Mesenchymal stem cell (in vitro differentiated cells and primary cell): ENCODE measurements at places on chromosomes 5 and 9.

DNA sequence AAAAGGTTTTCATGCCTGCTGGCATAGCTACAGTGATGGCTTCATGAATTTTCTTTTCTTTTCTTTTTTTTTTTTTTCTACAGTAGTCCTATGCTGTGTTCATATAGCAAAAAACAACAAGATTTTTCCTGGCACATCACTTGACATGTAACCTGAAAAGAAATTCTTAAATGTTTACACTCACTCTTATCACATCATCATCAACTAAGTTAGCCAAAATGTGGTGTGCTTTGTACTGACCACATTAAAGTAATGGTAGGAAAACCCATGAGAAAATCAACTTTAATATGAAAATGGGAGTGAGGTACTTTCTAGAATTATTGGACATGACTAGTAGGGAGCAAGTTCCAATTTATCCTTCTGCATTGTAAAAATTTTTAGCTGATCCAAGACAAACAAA, 146.7 kb downstream of the SSBP2 start:
- DNase-seq: no peak

DNA sequence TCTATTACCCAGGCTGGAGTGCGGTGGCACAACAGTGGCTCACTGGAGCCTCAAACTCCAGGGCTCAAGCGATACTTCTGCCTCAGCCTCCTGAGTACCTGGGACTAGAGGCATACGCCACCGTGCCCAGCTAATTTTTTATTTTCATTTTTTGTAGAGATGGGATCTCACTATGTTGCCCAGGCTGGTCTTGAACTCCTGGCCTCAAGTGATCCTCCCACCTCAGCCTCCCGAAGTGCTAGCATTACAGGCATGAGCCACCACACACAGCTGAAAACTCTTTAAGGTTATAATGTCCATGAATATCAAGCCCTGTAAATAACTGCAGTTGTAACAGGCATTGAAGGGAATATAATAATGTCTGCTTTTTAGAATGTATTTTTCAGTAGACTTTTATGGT, 271.2 kb downstream of the AOPEP start:
- DNase-seq: no peak

DNA sequence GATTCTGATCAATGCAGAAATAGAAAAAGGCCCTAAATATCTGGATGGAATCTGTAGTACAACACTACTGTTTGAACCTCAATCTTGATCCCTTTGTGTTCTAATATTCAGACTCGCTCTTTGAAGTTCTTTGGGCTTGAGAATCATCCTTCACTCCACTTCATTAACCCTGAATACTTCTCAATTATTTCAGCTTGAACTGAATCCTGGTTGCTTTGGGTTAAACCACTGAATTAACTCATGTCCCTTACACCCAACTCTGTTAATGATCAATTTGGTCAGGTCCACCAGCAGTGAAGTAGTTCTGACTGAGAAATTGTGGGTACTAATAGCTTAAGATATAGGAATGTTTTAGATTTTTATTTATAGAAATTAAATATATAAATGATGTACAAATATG, 1707.2 kb upstream of the ACO1 start:
- no peak for DNase-seq

DNA sequence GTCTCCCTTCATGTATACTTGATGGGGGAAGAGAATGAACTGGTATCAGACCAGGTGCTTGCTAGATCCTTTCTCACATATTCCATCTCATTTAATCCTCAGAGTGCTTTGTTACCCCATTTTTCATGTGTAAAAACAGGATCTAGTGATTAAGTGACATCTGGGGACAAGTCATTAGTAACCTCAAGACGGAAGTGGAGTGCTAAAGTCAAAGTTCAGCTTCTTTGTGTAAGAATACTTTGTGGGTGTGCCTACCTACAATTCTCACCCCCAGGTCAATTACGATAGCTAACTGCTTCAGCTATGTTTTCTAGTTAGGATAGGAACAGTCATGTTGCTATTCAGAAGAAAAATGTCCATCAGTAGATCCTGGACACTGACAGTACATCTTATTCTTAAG, 3.1 kb upstream of the FAM120AOS start:
- DNase-seq: no peak

- no peak for DNase-seq
Measured at GRCh38 chr5:19200251-19200650, 787.7 kb downstream of the CDH18 start.

DNA sequence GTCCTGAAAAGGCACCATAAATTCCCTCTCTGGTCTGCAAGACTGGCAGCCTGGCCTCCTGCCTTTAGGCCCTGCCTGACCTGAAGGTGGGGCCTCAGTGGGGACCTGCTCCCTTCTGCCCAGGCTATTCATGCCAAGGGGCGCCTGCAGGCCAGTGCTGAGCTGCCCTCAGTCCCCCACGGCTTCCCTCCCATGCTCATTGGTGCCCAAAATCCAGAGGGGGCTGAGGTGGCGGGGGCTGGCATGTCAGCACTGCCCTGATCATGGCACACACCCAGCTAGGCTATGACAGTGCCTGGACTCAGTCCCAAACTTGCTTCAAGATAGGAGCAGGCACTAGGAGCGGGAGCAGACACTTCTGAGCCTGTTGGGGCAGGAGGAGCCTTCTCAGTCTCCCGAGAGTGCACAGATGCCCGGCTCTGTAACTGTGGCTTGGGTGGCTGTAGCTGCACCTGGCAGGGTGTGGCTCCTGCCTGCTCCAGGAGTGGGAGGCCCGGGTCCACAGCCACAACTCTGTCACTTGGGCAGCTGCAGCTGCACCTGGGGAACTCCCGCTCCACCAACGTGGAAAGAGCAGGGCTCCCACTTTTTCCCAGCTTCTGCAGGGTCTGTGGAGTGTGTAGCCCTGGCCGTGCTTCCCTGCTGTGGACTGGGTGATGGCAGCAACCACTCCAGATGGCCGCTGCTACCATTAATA, 49.0 kb downstream of the NDUFAF2 start:
- no peak for DNase-seq

DNA sequence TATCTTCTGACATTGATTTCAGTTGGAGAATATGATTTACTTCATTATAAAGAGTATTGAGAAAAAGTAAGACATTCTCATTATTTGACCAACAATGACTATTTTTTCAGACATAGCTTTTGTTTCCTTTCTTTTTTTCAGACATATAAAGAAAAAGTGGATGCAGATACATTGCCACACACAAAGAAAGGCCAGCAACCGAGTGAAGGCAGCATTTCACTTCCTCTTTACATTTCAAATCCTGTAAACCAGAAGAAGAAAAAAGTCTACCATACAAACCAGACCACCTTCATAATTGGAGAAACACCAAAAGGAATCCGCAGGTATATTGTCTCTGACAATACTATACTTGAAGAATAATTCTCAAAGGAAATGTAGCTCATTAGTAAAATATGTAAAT, 128.9 kb downstream of the ERCC6L2 start:
- DNase-seq: no peak

GRCh38 chr5:74579215-74579614, 61.3 kb downstream of the ENC1 start:
- DNase-seq: no peak

GRCh38 chr9:23541976-23542375, 284.1 kb downstream of the ELAVL2 start:
- no peak for DNase-seq

DNA sequence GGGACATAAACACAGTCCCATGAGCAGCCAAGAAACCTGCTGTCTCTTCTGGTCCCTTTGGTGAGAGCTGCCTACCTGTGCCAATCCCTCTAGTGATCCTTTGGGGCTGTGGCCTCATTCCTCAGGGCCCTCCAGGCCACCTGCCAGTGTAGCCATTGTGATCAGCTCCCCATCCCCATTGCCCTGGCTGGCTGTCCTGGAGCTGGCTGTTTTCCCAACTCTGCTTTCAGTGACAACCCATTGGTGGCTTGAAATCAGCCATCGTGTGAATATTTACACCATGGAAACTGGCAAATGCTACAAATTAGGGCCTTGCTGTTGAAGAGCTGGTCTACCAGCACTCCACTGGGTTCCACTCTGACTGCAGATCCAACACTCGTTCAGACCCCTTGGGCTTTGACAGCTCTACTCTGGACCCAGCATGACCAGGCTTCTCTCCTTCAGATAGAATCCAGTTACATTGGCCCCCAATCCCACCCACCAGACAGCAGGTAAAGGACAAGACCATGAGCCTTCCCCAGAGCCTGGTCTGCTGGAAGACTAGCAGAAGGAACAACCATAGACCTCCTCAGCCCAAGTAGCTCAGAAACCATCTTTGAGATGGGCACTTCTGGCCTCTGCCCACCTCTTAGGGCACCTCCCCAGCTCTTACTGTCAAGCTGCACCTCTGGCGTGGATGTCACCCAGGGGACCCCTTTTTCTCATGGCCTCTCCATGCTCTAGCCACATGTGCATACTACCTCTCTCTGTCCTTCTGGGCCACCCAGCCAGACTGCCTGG, 69.2 kb upstream of the NEK6 start:
- no peak for DNase-seq

GRCh38 chr5:147522435-147522834, 12.6 kb upstream of the DPYSL3 start:
- no peak for DNase-seq

DNA sequence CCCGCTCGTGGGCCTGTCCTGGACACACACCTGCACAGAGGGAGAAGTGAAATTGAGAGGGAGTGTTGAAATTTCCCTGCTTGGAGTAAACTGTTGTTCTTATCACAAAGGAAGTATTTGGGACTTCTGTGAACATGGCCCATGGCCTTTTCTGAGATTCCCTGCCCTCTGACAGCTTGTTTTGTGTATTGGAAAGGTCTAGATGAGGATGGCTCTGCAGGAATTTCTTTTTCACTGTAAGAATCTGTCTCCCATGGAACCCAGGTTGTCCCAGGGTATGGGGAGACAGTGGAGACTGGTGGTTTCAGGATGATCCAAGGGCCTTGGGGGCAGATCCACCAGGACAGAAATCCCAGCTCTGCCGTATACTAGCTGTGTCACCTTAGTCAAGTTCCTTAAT, 121.8 kb downstream of the ARHGAP26 start:
- no peak for DNase-seq

GRCh38 chr5:150419630-150420270, 7.0 kb upstream of the CD74 start:
- DNase-seq: no peak

DNA sequence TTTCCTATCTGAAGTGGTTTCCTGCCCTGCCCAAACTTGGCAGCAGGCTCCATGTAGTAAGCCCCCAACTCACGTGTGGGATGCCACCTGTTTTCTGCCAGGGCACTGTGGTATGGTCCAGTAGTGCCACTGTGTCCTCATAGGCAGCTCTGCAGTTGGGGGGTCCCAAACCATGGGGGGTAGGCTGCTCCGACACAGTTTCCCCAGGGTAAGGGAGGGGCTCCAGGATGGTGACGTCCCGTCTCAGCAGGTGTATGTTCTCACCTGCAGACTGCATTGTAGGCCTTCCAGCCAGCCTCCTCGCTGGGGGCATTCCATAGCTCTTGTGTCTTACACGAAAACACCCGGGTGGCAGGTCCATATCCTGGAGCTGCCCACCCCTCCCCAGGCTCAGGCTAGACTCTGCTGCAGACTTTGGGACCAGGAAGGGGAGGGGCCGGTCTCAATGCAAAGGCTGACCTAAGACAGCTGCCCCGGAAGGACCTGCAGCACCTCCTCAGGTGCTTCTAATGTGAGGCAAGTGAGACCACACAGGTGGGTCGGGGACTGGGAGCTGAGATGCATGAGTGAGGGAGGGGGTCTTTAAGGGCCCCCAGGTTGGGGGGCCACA, 330.5 kb upstream of the IRX4 start:
- no peak for DNase-seq

DNA sequence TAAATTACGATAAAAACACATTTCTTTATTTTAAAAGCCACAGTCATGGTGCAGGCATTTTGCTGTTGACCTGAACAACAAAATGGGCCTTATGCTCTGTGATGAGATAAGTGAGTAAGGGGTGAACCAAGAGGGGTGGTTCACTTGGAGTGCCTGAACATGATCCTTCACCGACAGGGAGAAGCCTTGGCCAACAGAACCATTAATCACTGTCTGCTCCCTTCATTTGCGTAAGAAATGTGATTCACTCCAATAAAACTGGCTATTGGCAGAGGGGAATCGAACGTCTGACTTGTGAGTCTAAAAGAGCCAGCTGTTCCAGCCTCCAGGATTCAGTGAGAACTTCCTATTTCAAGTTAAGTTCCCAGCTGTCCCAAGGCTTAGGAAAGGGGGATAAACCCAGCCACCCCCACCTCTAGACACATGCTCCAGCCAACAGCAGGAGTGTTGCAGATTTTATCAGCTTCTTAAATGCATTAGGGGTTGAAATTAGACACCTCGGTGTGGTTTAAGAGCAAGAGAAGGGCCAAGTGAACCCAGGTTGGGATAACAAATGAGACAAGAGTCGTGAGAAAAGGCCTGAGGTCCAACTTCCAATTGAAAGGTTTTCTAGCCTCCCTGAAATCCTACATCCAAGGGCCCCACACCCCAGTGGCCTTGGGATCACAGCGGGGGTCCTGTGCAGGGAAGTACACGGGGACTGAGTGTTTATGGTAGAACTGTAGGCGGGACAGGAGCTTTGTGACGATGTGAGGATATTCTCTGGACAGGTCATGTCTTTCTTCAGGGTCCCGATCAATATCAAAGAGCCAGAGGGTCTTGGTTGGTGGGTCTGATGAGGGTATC, 131.4 kb upstream of the LHFPL2 start:
- peak; percentile 47 for DNase-seq

DNA sequence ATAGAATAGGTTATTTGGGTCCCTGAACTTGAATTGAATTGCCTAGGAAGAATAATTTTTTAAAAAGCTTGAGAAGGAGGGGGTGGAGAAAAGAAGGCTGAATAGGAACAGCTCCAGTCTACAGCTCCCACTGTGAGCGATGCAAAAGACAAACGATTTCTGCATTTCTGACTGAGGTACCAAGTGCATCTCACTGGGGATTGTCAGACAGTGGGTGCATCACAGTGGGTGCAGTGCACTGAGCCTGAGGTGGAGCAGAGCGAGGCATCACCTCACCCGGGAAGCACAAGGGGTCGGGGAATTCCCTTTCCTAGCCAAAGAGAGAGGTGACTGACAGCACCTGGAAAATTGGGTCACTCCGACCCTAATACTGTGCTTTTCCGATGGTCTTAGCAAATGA, 782.2 kb upstream of the RGMB start:
- no peak for DNase-seq

GRCh38 chr9:72353455-72354116, 11.4 kb downstream of the ZFAND5 start:
- peak; percentile 50 for DNase-seq

DNA sequence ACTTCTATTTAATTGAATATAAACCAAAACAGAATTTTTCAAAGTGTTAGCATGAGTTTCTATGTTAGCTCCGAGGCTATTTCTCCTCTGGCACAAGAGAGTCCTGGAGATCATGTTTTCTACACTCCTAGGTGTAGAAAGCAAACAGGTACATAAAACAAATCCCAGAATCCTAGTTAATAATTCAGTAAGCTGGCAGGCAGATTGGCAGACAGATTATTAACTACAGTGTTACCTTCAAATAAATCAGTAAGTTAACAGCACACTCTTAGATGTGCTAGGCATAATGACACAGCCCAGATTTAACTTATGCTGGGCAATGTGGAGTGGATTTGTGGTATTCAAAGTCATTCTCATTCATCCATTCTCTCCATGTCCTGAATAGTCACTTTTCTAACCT, 282.8 kb upstream of the RPS23 start:
- DNase-seq: no peak
